ENCODE measurements at places on chromosomes 16 and 17.

DNA sequence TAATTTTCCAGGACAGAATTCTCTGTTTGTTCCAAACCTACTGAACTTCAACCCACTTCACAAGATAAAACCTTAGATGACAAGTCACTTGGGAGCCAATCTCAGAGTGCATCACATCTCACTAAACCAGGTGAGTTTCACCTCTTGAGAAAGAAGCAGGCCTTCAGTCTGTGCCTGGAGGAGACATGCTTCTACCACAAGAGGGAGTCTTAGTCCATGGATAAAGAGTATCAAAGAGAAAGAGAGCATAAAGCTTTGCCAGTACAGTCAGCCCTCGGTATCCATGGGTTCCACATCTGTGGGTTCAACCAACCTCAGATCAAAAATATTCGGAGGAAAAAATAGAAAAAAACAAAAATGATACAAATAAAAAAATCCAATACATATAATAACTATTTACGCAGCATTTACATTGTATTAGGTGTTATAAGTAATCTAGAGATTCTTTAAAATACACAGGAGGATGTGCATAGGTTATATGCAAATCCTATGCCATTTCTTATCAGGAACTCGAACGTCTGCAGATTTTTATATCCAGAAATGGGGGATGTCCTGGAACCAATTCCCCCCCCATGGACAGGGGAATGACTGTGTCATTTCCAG, 37.7 kb downstream of the DUSP14 start:
- DNase-seq, result peak; percentile 20

GRCh38 chr17:27802033-27802432, 1.7 kb upstream of the NOS2 start:
- DNase-seq, result no peak

- peak; percentile 55 for DNase-seq
These were observed 78.1 kb upstream of the TOB1 start for GRCh38 chr17:50944054-50944901.

DNA sequence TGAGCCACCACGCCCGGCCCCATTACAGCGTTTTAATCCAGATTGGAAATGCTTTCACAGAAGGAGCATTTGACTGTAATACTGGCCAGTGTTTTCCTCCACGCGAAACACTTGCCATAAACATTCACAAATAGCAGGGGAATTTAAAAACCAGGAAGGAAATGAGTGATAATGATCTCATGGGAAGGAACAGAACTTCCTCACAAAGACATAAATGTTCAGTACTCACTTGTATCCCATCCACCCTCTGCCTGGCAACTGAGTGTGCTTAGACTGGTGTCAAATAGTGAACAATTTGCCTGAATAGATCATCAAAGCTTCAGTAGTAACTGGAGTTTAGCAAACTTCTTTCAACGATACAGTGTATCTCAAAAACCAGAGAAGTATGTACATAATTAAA, 54.1 kb downstream of the PSMD12 start:
- no peak for DNase-seq
